ENCODE measurements at places on chromosomes 2 and 18.
A peak's percentile ranks its signal among the peaks of the same experiment; 100 is the strongest.

GRCh38 chr2:193584522-193584938 lies 1389.8 kb upstream of the TMEFF2 start:
- no peaks in the 10 kb centered on the region for H3K27me3 ChIP-seq
- ATAC-seq: peak; percentile 70
- H3K4me3 ChIP-seq: no peak overlapping the region
- H3K36me3 ChIP-seq: no peaks in the 10 kb centered on the region
- H3K27ac ChIP-seq: no peak overlapping the region

GRCh38 chr2:72963423-72964145 lies 46.3 kb downstream of the EMX1 start:
- no peaks in the 10 kb centered on the region for H3K27me3 ChIP-seq
- no peaks in the 10 kb centered on the region for H3K4me1 ChIP-seq
- no peak overlapping the region for H3K27ac ChIP-seq
- H3K4me3 ChIP-seq: no peak overlapping the region
- peaks cover 15% of the 10 kb centered on the region for H3K36me3 ChIP-seq
- no peak for ATAC-seq

- no peak for ATAC-seq
- H3K4me3 ChIP-seq: no peak overlapping the region
- no peak overlapping the region for H3K27ac ChIP-seq
- no peaks in the 10 kb centered on the region for H3K4me1 ChIP-seq
- no peaks in the 10 kb centered on the region for H3K27me3 ChIP-seq
Measured at GRCh38 chr2:4528246-4528645, 824.9 kb downstream of the DCDC2C start.

DNA sequence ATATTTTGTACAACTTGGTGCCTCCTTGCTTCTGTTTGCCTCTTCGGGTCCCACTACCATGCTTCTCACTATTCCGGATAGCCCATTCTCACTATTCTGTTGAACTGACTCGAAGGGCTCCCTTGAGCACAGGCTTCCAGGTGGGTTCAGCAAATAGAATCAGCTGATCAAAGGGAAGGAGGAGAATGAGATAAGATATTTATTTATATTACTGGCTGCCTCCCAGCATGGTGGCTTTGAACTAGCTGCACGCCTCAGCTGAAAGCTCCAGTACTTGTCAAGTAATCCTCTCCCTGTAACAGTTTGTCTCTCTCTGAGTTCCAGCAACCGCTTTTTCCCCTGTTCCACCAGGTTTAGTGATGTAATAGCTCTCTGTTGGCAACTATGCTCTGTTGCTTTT lies 187.8 kb upstream of the HNRNPA3 start:
- no peak for ATAC-seq
- H3K36me3 ChIP-seq: no peaks in the 10 kb centered on the region
- H3K4me1 ChIP-seq: no peaks in the 10 kb centered on the region
- H3K27me3 ChIP-seq: peaks cover 18% of the 10 kb centered on the region
- H3K27ac ChIP-seq: no peak overlapping the region

- peaks cover 18% of the 10 kb centered on the region for H3K4me1 ChIP-seq
- peak; percentile 31 for ATAC-seq
Measured at GRCh38 chr2:70714141-70714905, 53.7 kb downstream of the ADD2 start.

Measured in stimulated activated memory B cell treated with anti-CD40 and anti-IgM and Interleukin-4, amounts not matched to agents 10 μg/mL and 1 μg/mL and 100 μg/mL, for 72 hours (primary cell).